ENCODE measurements at places on chromosomes 5 and 9.

DNA sequence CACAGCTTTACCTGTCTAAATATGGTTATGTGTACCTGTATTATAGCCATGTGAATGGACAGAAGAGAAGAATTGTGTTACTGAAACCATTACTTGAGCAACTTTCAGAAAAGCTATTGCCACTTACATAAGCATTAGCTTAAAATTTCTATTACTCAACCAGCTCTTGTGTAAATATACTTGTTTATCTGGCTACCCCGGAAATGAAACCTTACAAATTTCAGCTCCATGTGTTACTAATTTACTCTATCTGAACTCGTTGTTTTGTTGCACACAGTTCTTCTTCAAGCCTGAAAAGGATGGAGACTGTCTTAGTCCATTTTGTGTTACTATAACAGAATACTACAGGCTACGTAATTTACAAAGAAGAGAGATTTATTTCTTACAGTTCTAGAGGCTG, 22.5 kb upstream of the ADAMTSL1 start:
- no peak for DNase-seq

- DNase-seq, result no peak
Observed at GRCh38 chr9:90019626-90020025, 414.8 kb downstream of the GADD45G start.

- DNase-seq, result peak; percentile 88
Observed at GRCh38 chr5:126499853-126500342, 76.7 kb downstream of the GRAMD2B start.

DNA sequence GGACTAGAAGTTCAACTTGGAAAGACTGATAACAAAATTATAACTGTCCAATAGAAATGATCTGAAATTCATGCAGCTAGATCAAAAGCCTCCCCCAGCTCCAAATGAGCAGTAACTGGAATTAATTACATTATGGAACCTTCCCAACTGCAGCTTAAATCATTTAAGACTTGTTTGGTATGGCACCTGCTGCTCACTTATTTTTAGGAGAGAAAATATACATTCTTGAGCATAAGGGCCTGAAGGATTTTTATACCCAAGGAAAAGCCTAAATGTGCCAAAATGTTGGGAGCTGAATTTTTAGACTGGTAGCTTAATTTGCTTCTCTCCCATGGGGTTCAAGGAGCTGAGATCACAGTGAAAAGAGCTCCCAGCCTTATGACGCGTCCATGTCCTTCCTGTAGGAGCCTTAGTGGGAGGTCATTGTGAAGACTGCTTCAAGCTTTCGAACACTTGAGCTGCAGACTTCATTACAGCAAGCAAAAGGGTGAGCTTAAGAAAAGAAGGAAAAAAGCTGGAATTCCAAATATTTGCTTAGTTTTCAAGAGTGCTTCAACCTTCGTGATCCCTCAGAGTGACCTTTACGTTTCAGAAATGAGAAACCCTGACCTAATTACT, 276.0 kb downstream of the DMAC1 start:
- peak; percentile 41 for DNase-seq

GRCh38 chr5:132257131-132258101, at the start of gene PDLIM4:
PDLIM4 (plus strand) TSS chr5:132257696; CDS start chr5:132257735, 39 bp downstream.
- peak; percentile 92 for DNase-seq

GRCh38 chr5:118224546-118224945, 763.8 kb downstream of the DTWD2 start:
- no peak for DNase-seq

GRCh38 chr5:17398866-17399835, 98.9 kb upstream of the TAF11L2 start:
- no peak for DNase-seq

DNA sequence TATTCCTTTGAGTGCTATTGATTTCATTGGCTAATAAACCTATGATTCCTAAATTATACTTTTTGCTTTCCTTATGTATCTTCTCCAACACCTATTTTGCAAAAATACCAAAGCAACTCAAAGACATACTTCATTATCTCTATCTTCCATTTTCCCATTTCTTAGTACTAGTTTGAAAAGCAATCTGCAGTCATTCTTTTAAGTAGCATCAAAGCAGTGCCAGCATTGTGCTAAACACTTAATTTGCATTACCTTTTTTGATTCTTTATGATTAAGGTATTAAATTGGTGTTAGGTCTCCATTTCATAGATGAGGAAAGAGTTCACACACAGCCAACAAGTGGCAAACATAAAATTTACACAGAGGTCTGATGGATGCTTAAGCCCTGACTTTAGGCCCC, 330.3 kb downstream of the ARL15 start:
- no peak for DNase-seq

Data from GM23338 (cell line).